Panc1 (cell line): ENCODE measurements at places on chromosomes 4 and X. TPM values are rescaled to one million over a fixed set of nuclear protein-coding genes. Genes with fewer than 3 reads are reported as not detected.

- peaks cover 18% of the 10 kb centered on the region for H3K4me1 ChIP-seq
- H3K4me3 ChIP-seq, result peak overlapping the region; percentile 57
- H3K27ac ChIP-seq, result peak overlapping the region; percentile 74
- DNase-seq, result no peak
- H3K36me3 ChIP-seq, result peaks cover 2% of the 10 kb centered on the region; the same call in 1 of the 2 replicates
Measured at GRCh38 chr4:153465615-153466080, 512 bp upstream of the TMEM131L start.

- H3K27me3 ChIP-seq, result no peaks in the 10 kb centered on the region
- peak overlapping the region; percentile 61; the same call in 1 of the 2 replicates for H3K27ac ChIP-seq
- peak overlapping the region; percentile 68 for H3K4me3 ChIP-seq
- DNase-seq, result peak; percentile 61
Measured at GRCh38 chr4:151324752-151325110, 674 bp downstream of the SH3D19 start.

DNA sequence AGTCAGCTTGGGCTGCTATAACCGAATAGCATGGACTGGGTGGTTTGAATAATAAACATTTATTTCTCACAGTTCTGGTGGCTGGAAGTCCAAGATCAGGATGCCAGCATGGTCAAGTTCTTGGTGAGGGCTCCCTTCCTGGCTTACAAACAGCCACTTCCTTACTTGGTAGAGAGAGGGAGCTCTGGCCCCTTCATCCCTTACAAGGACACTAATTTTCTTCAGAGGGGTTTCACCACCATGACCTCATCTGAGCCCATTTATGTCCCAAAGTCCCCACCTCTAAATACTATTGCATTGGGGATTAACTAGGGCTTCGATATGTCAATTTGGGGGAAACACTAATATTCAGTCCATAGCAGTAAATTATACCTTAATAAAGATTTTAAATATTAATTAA, 61.8 kb downstream of the CLNK start:
- no peak for DNase-seq
- H3K27me3 ChIP-seq, result no peaks in the 10 kb centered on the region; the same call in 1 of the 2 replicates
- no peaks in the 10 kb centered on the region for H3K4me1 ChIP-seq
- H3K4me3 ChIP-seq, result no peak overlapping the region

GRCh38 chrX:7950865-7951264, 23.7 kb upstream of the PNPLA4 start:
- no peaks in the 10 kb centered on the region for H3K27me3 ChIP-seq
- no peaks in the 10 kb centered on the region for H3K36me3 ChIP-seq
- DNase-seq, result no peak
- no peak overlapping the region for H3K4me3 ChIP-seq
- no peaks in the 10 kb centered on the region for H3K4me1 ChIP-seq

- DNase-seq, result no peak
- H3K4me1 ChIP-seq, result no peaks in the 10 kb centered on the region
- H3K36me3 ChIP-seq, result no peaks in the 10 kb centered on the region
- no peak overlapping the region for H3K27ac ChIP-seq
- H3K27me3 ChIP-seq, result no peaks in the 10 kb centered on the region
- H3K4me3 ChIP-seq, result no peak overlapping the region
Measured at GRCh38 chrX:100895365-100896075, 21.4 kb upstream of the NOX1 start.

DNA sequence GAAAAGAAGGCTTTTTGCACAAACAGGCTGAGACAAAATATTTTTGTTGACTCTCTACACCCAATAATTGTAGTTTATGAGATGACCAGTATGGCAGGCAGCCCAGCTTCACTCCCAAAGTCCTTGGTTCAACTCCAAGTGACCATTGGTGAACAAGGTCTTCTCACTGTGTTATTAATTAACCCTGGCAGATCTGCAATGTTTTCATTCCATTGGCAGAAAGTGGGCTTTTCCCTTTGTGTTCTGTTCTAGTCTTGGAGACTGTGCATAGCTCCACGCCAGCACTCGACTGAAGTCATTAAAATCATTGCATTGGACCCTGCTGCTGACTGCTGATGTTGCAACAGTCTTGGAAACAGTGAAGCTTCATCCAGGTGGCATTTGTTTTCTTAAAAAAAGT, 277.3 kb upstream of the HAND2 start:
- no peaks in the 10 kb centered on the region for H3K36me3 ChIP-seq
- DNase-seq, result no peak
- no peak overlapping the region for H3K27ac ChIP-seq
- H3K27me3 ChIP-seq, result no peaks in the 10 kb centered on the region
- H3K4me3 ChIP-seq, result no peak overlapping the region
- H3K4me1 ChIP-seq, result no peaks in the 10 kb centered on the region

PRSS12 gene
- total RNA-seq, result 0.23 TPM

FRAS1 gene
- total RNA-seq, result 0.23 TPM
